ENCODE measurements at places on chromosomes 4 and X.
A peak's percentile ranks its signal among the peaks of the same experiment; 100 is the strongest.

- DNase-seq, result no peak
Measured at GRCh38 chr4:108965472-108966076, 202.7 kb upstream of the ETNPPL start.

DNA sequence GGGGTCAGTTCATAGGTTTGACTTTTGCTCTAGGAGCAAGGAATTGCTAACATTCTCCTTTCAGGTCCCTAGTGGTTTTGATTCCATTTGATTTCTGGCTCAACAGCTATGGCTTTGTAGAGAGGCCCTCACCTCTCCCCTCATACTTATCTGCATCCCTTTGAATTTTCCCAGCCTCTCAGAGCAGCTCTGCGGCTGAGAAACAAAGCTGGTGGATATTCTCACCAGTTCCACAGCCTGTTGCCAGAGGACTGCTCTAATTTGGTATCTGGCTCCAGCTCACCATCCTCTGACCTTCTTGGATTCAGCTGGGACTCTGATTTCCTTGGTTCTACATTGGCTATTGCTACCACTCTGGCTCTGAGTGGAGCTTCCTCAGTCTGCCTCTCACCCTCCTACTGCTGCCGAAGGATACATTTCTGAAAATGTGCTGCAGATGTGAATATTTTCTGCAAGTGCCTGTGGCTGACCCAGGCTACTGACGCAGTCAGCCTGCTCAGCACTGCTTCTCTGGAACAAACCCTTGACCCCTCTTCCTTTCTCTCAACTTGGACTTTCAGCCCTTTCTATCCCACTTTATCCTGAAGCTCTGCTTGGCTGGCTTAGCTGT is 110.9 kb upstream of the ENPEP start:
- peak; percentile 50 for DNase-seq

GRCh38 chr4:118823471-118823870 is 12.5 kb downstream of the SEC24D start:
- no peak for DNase-seq

DNA sequence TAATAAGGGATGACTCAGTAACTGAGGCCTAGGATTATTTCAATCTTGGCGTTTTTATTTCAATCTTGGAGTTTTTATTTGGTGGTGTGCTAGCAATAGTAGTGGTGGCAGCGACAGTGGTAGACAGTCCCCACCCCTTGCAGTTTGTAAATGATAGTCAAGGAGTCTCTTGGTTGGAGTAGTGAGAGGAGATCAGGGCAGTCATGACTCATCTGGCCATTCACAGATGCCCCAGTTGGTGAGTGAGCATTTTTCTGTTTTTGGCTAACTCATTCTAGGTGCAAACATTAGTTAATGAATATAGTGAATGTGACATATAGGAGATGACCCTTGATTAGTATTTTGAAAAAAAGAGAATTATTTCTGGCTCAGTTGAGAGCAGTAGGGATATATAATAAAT is 93.5 kb upstream of the ADAD1 start:
- no peak for DNase-seq

DNA sequence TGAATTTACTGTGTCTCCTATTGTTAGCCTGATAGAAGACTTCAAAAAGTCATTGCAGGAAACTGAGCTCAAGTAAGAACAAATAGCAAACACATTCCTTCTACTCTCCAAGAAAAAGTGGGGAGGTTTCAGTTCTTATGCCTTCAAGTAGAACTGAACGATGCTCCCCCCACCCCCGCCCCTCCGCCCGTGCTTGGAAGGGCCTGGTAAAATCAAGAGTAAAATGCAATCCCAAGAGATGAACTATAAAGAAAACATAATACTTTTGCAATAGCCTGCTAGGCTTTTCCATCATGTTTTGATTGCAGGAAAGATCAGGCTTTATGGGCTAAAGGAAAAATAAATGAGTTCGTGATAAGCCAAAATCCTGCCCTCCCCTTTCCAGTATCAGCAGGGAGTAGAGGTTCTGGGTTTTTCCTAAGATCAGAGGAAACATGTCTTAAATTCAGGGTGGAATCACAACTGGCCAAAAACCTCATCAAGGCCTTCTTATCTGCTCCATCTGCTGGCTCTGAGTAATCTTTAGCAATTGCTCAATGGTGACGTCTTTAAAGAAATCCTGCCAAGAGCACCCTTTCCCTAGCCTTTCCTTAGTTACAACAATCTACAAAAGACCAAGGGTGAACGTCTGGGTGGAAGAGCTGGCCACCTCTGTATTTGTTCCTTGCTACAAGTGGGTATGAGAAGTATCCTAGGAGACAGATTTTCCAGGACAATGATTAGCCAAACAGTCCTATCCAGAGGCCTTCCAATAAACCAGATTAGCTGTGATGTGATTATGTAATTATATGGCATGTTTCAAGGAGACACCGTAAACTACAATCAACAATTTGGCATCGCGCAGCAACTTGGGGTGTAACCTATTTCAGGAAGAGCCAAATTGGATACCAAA is 66.3 kb upstream of the FAM9C start:
- DNase-seq, result no peak

DNA sequence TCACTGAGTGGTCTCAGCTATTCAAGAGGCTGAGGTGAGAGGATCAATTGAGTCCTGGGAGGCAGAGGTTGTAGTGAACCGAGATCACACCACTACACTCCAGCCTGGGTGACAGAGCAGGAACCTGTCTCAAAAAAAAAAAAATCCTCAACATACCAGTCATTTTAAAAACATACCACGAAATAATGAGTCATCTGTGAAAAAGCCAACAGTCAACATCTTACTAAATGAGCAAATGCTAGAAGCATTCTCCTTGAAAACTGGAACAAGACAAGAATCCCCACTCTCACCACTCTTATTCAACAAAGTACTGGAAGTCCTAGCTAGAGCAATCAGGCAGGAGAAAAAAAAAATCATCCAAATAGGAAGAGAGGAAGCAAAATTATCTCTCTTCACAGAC is 104.0 kb upstream of the ARHGEF9 start:
- no peak for DNase-seq

DNA sequence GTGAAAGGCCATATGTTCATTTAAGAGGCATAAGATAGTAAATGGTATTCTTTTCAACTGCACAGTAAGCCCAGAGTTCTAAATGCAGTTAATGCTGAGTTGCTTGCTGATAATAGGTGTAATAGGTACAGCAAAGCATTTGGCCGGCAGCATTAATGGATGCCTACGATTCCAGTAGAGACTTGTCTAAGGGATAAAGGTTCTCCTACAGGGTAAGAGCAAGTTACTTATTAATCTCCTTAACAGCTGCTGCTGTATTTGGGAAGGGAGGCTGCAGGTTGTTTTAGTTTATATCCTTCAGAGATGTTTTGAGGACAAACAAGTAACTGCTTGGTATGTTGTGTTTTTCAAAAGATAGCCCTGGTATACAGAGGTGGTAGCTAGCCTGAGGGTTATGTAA is 16.8 kb downstream of the TSPAN7 start:
- DNase-seq, result no peak

DNA sequence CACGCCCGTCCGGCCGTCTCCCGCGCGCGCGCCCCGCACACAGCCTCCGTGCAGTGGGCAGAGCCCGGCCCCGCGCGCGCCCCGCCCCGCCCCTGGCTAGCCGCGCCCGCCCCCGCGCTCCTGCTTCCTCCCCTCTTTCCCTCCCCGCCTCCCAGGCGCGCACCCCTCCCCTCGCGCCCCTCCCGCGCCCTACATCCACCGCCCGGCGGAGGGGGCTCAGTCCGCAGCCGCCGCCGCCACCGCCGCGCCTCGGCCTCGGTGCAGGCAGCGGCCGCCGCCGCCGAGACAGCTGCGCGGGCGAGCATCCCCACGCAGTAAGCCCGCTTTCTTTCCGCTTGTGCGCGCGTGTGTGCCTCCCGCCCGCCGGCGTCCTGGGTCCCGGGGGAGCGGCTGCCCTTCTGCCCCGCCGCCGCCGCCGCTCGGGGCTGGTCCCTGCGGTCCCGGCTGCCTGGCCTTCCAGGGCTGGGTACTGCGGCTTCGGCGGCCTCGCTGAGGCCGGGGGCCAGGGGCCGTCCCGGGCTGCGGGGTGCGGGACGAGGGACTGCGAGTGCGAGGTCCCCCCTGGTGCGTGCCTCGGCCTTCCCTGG is at the start of gene FHL1:
TSS of gene FHL1 (plus strand) at position 219 of the 587 bp plus-strand sequence.
- DNase-seq, result peak; percentile 79

DNA sequence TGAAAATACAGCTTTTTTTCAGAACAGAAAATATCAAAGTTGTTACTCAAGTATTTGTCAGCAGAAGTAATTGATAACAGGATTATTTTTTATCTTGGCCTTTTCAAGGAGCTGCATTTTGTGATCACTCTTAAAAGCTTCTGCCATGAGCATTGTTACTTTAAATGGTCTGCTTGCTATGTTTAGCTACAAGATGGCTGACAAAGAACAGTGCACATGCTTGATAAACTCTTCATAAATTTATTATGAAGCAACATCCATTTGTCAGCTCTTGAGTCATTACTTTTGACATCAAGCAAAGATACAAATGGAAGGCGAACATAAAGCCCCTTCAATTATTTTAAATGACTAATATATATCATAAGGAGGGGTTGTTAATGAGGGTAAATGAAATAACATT is 205.4 kb upstream of the RPS6KA3 start:
- no peak for DNase-seq

- no peak for DNase-seq
Measured at GRCh38 chr4:185101354-185101890, 41.6 kb upstream of the SLC25A4 start.

DNA sequence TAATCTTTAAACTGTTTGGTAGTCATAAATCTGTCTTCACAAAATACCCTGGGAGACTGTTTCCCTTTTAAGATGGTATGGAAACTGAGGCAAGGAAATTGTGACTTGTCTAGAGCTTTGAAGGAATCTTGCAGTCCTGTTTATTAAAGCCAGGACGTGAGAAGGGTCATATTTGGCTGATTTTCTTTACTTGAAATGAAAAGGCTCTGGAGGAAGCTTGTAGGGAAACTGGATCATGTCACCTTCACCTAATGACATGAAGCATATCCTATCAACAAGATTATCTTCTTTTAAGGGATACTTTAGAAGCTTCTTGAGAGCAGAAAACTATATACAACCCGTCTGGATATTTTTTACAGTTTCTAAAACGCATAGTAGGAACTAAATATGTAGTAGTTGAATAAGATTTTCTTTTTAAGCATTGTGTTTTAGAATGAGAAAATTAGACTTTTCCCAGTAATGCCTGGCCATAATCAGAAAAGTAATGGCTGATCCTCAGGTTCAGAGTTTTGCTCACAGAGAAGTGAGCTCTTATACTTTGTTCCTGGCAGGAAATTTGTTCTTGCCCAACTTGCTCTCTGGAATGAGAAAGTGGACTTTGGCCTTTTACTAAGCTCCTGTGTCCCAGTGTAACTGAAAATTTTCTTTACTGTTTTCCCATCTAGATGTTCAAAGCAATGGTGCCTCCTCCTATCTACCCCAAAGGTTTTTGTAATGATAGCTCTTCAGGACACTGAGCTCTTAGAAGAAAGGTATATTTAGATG is 136.8 kb upstream of the AFF2 start:
- DNase-seq, result no peak

DNA sequence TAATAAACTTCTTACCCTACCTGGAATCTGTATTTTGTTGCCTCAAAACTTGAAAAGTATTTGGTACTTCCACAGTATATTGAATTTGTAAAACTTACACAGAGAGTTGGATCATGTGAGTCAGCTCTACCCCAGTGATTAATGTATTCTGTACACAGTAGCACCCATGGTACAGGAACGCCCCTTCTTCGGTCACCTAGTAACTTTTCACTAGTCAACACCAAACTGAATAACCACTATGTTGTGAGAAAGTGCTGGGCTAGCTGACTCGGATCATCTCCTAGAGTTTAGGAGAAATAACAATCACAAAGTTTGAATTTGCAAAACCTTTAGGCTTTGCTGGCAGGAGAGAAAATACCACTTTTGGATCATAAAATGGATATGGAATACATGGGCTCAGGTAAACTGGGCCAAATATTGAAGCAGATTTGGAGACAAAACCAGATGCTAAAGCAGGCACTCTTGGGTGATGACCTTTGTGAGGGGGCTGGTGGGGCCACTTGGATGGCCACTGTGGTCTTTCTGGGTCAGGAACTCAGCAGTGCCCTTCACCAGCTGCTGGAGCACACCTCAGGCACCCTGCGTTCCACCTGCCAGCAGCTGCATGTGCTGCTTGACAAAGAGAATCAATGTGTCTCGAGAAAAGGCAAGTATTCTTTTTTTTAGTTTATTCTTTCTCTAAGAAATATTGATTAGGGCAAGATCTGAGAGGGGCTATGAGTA is at the start of gene DTHD1:
TSS of gene DTHD1 (plus strand) at position 233 of the 723 bp plus-strand sequence. CDS start at position 376, 143 bp downstream.
- no peak for DNase-seq

- no peak for DNase-seq
Measured at GRCh38 chr4:38560768-38561558, 103.0 kb upstream of the KLF3 start.

GRCh38 chr4:142696334-142697122 is 149.6 kb downstream of the INPP4B start:
- no peak for DNase-seq

- no peak for DNase-seq
Measured at GRCh38 chr4:8250637-8251036, 18.9 kb upstream of the HTRA3 start.

DNA sequence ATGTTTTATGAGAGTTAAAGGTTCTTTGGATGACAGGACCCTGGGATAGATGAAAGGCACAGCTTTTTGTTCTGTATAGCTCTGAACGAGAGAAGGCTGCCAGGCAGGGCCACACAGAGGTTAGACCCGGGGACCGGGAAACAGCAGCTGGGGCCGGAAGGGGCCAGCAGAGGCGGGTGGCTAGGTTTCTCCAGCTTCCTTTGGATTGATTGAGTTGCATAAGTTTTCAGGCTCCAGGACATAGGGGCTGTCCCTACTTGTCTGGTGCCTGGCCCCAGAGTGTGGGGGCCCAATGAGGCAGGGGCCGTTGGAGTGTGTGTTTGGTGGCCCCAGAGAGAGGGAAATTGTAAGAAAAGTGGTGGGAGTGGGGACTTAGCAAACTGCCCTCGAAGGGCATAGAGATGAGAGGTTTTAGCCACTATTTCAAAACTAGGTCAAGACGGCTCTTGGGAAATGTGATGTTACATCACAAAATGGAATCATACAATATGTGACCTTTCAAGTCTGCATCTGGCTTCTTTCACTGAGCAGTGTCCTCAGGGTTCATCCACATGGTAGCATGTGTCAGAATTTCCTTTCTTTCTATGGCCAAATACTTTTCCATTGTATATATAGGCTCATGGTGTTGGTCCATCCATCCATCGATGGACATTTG is 3.7 kb downstream of the ZFP92 start:
- DNase-seq, result no peak

GRCh38 chr4:4329496-4329895 is 39.4 kb downstream of the ZBTB49 start:
- no peak for DNase-seq

- no peak for DNase-seq
Measured at GRCh38 chrX:47722260-47722659, 63.3 kb upstream of the UXT start.

DNA sequence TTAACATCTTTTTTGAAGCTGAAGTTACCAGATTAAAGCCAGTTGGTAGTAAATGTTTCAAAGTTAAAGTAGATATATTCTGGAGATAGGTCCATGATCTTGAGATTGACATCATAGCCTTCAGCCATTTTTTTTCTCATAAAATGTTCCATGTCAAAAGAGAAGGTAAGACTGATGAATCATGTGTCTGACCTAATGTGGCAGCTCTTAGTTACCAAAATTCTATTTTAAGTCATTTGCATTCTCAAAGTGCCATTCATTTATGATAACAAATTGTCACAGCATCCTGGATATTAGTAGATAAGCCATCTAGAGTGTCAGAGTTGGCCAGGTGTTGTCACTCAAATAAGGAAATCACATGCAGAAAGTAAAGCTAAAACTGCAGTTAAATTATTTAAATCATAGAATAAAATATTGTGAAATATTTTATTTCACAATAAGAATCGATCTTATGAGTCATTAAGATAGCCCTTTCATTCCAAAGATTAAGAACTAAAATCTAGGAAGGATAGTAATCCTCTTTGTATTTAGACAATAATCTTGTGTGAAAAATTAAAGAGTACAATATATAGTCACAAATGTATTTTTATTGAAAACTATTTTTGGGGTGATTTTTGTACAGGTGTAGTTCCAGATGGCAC is 65.7 kb upstream of the ADAD1 start:
- DNase-seq, result no peak

All from right forelimb (tissue), 1 donor.